ENCODE measurements at places on chromosomes 7 and 10.

DNA sequence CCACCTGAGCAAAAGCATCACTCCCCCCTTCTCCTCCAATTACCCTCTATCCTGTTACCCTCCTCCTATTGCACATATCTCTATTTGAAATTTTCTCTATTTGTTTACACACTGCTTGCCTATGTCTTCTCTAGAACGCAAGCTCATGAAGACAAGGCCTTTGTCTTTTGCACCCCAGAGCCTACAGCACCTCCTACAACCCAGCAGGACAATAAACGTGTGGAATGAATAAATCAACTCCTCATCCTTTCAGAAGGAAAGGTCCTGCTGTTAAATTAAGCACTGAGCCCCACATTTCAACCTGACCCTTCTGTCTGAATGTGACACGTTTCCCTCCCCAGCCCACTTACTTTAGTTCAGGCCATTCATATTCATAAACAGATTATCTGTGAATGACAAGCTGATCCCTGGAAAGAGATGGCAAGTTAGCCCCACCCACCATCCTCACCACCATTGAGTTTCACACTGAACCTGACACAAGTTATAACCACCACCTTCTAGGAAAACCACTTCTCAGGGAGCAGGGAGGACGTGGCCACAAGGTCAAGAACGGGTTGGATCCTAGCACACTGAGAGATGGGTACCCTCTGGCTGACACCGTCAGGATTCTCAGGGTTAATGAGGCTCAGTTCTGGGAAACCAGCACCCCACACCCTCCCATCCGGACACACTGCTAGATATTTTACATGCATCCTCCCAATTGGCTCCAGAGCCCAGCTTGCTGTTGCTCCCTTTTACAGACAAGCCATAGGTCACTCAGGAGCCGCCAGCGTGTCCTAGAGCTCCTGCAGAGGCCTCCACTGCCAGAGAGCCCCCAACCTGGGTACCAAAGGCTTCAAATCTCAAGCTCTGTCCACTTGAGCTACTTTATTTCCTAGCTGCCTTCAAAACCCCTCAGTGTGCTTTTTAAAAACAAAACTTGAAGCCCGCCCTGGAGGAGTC lies 934 bp downstream of the PRTFDC1 start:
- peak; percentile 73 for DNase-seq

DNA sequence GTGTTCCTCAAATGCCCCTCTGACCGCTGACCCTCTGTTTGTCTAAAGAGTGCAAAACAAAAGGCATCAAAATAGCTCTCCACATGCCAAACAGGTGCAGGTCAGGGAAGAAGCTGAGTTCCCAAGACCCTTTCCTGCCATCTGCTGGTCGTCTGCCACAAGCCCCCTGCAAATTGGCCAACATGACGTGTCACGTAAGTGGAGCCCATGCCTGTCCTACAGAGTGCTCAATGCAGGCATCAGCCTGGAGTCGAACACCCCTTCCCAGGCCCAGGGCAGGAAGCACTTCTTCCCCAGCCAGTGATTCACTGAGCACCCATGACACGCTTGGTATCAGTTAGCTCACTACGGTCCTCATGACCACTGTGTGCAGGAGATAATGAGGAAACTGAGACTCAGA lies 14.1 kb downstream of the TMEM72 start:
- DNase-seq, result no peak

DNA sequence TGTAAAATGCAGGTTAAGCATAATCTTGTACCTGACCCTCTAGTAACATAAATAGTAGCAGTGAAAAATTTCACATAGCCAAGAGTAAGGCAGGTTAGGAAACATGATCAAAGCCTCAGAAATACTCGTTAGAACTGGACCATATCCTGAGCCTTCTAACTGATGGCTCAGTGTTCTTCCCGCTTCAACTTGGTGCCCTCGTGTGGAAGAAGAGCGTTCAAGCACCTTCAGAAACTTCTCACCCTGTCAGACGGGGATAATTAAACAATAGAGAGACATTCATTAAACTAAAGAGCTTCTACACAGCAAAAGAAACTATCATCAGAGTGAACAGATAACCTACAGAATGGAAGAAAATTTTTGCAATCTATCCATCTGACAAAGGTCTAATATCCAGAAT lies 124.5 kb downstream of the MYOF start:
- DNase-seq, result no peak

GRCh38 chr10:88881320-88881719 lies 1.3 kb downstream of the STAMBPL1 start:
- no peak for DNase-seq

DNA sequence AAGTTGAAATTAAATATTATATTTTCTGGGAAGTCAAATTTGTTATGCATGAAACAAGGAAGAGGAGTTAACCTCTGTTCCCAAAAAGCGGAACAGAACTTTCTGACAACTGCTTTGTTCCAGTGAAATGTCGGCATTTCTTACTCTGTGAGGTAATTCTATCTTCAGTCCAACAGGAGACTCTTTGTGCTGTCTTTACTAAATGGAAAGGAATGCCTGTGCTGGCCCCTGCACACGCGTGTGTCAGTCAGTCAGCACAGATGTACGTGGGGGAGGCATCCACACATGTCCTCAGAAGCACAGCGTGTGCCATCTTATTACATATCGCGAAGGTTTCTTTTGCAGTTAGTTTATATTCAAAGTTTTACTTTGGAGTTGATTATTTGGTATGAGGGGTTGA lies 37.5 kb downstream of the NET1 start:
- no peak for DNase-seq

GRCh38 chr7:74039337-74039736 lies 11.4 kb downstream of the ELN start:
- DNase-seq, result no peak

GRCh38 chr7:103487419-103487818 lies 41.4 kb upstream of the SLC26A5 start:
- no peak for DNase-seq

DNA sequence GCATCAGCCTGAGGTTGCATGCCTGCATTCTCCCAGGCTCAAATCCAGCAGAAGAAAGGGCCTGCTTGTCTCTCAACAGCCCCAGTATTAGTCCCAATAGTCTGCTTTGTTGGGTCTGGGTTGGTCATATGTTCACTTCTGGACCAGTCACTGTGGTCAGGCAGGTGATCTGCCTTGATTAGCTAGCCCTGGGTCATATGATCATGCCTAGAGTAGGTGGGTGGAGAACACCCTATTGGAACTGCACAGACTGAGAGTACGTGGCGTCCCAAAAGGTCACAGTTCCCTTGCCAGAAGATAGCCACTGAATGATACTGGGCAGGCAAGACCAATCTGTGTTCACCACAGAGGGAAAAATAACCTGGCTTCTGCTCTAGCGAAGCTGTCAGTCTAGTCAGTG lies 80.1 kb downstream of the SH2D4B start:
- no peak for DNase-seq

DNA sequence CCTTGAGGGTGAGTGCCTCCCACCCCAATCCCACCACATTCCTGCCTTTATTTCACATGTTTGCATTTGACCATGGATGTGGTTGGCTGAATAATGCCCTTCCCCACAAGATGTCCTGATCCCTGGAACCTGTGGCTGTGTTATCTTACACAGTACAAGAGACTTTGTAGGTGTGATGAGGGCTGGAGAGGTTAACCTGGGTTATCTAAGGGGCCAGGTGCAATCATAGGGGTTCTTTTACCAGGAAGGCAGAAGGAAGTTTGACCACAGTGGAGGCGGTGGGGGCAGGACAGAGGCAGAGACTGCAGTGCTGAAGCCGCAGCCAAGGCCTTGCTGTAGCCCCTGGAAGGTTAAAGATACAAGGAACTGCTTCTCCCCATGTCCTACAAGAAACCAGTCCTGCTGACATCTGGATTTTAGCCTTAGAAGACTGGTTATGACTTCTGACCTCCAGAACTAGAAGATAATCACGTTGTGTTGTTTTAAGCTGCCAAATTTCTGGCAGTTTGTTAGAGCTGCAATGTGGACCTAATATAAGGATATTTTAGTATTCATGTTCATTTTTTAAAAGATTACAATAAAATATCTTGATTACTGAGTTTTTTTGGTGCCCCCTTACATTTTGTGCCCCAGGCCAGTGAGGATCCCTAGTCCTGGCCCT lies 136.6 kb downstream of the ARHGAP22 start:
- DNase-seq, result no peak

GRCh38 chr10:16367621-16368292 lies 69.1 kb upstream of the PTER start:
- no peak for DNase-seq

- DNase-seq, result no peak
These were observed 85.8 kb upstream of the NAMPT start for GRCh38 chr7:106370542-106370941.

DNA sequence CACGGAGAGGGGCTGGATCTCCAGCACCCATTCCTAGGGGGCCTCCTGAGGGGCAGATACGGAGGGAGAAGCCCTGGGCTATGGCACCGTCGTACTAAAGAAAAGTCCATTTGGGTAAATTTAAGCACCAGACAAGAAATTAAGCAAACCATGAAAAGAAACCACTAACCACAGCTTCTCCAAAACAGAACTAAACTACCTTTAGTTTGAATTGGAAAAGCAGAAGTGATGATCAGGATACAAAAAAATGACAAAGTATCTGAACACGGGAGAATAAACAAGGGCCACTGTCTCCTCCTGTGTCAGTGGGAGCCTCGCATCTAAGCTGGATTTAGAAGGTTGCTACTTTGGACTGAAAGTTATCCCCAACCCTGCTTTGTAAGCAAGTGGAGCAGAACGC lies 69.1 kb downstream of the DIP2C start:
- DNase-seq, result no peak

DNA sequence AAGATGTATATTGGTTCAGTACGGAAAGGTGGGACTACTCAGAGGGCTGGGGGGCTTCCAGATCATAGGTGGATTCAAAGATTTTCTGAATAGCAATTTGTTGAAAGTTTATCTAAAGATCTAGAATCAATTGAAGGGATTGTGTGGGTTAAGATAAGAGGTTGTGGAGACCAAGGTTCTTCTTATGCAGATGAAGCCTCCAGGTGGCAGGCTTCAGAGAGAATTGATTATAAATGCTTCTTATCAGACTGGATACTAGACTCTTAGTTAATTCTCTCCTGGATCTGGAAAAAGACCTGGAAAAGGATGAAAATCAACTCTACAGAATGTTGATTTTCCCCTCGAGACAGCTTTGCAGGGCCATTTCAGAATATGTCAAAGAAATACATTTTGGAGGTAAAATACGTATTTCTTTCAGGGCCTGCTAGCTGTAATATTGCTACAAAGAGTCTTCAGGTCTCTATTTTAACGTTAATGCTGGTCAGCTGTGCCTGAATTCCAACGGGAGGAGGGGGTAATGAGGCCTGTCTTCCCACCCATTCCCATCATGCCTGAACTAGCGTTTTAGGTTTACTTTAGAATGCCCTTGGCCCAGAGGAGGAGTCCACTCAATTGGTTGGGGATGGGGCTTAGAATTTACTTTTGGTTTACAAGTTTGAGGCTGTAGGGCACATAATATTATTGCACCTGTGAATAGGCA lies 12.8 kb upstream of the GPR15LG start:
- DNase-seq, result no peak

- DNase-seq, result no peak
These were observed 218.8 kb downstream of the GPR158 start for GRCh38 chr10:25393621-25394020.

DNA sequence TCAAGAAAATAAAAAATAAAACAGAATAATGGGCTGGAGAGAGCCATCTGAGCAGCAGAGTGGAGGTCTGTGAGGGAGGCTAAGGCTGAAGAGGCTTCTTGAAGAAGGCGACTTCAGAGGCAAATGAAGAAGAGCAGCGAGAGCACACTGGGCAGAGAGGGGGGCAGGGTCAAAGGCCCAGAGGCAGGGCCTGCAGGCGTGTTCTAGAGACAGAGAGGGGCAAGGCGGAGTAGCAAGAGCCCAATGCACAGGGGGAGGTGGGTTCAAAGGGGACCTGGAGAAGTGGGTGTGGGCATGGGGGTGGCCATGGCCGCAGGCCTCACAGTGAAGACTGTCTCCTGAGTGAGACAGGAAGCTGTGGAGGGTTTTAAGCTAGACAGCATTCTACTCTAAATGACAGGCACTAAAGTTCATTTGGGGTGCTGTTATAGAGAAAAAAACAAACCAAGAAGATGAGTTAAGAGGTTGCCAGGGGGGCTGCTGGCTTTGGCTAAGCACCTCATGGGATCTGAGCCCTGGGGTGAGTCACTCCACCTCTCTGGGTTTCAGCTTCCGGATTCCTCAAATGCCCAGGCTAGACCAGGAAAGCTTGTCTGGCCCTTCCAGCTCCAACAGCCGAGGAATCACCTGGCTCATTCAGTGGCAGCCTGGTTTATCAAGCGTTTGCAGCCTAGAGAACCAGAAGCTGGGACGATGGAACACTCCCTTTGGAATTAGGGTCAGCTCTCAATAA lies 81.7 kb downstream of the DLG5 start:
- DNase-seq, result no peak

DNA sequence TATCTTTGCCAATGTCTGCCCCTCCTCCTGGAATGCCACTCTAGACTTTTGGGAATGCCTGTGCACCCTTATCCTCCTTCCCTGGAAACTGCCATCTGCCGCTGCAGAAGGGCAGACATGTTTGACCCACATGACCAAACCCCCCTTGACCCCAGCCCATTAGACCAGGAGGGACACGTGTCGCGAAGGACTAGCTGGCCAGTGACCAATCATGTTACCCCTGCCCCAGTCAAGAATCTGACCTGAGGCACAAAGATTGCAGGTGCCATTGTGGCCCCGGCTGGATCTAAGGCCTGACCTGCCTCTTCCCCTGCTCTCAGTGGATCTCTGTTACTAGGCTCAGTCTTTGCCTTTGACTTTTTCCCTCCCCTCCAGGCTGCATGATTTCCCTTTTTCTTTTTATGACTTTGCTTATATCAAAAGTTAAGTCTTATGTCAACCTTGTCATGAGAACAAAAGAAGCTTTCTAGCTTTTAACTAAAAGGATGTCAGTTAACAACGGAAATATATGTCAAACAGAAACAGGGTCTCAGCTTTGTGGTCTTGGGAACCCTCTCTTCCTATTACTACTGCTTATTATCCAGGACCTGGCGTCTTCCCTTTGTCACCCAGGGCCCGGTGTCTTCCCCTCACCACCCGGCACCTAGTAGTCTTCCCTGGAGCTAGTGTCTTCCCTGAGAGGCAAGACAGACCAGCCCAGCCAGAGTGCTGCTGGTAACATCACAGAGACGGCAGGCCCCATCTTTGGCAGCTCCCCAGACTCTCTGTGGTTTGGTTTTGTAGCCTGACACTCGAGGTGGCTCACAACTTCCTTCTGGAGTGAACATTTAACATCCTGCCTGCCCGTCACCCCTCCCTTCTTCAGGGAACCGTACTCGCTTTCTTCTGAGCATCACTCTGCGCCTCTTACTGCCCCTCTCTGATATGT lies 24.4 kb upstream of the PPIF start:
- no peak for DNase-seq

GRCh38 chr10:118785551-118785950 lies 30.8 kb upstream of the CACUL1 start:
- DNase-seq, result no peak

DNA sequence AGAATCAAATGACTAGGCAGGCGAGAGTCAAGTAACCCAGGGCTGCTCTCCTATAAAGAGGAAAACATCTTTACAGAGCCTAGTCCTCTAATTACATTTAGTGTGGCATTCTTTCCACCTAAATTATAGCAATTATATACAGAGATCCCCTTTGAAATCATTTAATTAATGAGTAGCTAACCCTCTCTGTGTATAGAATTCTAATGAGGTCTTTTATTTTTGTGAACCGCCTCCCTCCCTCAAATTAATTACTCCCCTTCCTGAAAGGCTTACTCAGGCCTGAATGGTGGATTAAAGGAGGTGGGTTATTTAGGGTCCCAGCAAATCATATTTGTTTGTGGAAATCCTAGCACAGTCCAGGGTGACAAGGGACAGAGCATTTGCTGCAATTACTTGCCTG lies 551.8 kb downstream of the SORCS3 start:
- DNase-seq, result no peak

- peak; percentile 75 for DNase-seq
These were observed at the start of gene FAM131B for GRCh38 chr7:143362131-143363015. Gene FAM131B, minus strand, starts transcription at chr7:143362713. Its CDS starts 110 bp downstream, at chr7:143362603.

- DNase-seq, result peak; percentile 28
These were observed 162.3 kb downstream of the ITGB1 start for GRCh38 chr10:32795598-32796183.
